LHCN-M2 (cell line): ENCODE measurements at places on chromosomes 3 and 15. TPM values are rescaled to one million over a fixed set of nuclear protein-coding genes. Genes with fewer than 3 reads are reported as not detected.

DNA sequence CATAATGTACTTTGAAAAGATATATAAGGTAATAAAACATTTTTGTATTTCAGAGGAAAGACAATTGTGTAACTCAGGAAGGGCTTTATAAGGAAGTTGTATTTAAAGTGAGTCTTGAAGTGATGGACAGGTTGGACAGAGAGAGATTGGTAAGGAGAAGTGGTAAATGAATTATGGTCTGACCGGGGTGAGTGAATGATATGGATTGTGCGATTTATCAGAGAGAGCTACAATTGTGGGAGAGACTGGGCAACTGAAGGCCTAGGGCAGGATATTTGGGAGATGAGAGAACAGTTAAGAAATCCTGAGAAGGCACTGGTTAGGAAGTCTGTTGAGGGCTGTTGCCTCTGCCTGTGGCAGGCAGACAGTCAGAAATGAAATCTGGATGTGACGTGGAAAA is 14.8 kb downstream of the IL1RAP start:
- DNase-seq: no peak

GRCh38 chr3:172287937-172288477 is 160.2 kb downstream of the GHSR start:
- no peak for DNase-seq

DNA sequence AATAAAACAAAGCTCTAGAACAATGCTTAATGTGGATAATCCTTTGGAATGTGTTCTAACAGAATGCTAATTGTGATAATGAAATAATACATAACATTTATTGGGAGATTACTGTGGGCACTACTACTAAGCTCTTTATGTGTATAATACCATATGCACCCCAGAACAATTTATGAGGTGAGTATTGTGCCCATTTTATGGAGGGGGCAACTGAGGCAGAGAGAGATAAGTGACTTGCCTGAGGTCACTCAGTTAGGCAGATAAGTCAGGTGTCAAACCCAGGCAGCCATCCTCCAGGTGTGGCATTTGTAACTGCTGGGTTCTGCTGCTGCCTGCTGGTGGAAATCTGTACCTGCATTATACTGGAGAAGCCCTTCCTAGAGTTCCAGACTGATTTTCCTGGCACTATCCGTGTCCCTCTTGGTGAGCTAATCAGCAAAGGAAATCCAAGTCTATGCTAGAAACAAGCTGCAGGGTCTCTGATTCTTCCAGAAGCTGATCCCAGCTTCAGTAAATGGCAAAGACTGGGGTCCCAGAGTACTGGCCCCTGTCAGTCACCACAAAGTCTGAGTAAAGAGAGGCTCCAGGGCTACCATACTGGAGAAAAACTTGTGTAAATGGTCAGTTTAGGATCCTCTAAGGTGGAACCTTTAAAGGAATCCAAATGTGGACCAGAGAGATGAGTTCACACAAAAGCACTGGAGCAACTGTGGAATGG is 22.6 kb upstream of the RBP1 start:
- no peak for DNase-seq

DNA sequence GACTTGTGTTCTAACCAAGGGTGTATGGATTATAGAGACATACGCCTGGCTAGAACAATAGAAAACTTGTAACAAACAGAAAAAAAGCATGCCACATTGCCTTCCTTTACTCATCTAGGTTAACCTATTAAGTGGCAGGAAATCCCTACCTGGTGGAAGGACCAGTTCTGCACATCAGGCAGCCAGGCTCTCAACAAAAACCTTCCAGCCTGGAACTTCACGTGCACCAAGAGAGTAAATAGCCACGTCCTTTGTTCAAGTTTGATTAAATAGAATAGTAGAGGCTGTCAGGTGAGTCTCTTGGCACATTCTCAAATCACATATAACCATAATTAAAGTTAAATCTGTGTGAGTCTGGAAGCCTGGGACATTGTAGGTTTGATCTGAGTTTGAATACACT is 85.0 kb upstream of the DPH6 start:
- DNase-seq: no peak

DNA sequence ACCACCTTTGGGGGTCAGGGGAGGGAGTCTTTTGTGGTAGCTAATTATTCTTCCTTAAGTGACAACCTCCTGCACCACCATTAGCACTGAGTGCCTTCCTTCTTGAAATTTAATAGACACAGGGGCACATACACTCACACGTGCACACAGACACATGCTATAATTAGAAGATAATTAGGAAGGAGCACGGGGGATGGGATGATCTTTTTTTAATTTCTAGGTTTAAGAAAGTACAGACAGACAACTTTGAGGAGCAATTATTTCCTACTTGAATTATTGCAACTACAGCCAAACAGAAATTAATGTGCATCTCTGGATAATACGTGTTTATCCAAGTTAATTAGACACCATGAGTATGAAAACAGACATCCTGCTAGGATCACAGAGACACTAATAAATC is 44.8 kb upstream of the GUCA1C start:
- no peak for DNase-seq

GRCh38 chr15:31306426-31307269 is 20.0 kb upstream of the KLF13 start:
- no peak for DNase-seq

DNA sequence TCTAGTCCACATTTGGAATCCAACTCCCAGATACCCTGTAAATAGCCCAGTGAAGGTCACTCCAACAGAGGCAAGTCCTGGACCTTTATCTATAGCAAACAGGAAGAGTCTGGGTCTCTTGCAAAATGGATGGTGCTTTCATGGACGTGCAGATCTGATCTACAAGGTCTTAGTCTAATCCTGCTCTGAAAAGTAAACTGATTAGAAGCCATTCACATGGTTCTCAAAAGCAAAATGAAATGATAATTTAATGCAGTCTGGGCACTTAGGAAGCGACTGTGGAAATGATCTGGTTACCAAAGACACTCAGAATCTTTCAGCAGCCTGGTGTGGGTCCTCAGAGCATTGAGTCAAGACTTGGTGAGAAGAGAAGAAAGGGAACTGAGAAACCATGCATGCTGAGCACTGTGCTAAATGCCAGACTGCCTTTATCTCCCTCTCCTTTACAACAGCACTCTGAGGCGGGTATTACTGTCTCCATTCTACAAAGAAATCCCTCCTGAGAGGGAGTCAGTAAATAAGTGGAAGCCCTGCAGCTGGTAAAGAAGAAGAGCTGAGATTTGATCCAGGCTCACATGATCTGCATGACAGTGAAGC is 29.0 kb downstream of the AQP9 start:
- no peak for DNase-seq

DNA sequence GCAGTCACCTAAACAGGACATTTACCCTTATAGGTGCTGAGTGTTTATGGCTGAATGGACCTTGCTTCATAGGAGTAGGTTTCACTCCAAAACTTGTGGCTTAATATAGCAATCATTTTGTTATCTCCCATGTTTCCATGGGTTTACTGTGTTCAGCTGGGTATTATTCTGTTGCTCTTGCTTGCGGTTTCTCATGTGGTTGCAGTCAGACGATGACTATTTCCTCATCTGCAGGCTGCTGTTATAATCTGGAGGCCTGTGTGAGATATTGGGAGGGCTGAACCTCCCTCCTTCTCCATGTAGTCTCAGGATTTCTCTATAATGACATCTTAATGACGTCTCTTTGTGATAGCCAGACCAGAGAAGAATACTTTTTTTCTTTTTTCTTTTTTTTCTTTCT is 98.1 kb downstream of the ZPLD1 start:
- peak; percentile 33 for DNase-seq

CLDN1 gene
- 0.06 TPM in 1 of 2 replicates, not detected in the other for total RNA-seq

PPP1R14D gene
- not detected in 2 replicates for total RNA-seq

IL5RA gene
- not detected in 2 replicates for total RNA-seq
